ENCODE measurements at places on chromosomes 7 and 10.

GRCh38 chr7:25752967-25753791, 398.8 kb upstream of the NFE2L3 start:
- peaks cover 7% of the 10 kb centered on the region for H3K27me3 ChIP-seq
- no peaks in the 10 kb centered on the region for H3K4me1 ChIP-seq
- no peak overlapping the region for H3K4me3 ChIP-seq

DNA sequence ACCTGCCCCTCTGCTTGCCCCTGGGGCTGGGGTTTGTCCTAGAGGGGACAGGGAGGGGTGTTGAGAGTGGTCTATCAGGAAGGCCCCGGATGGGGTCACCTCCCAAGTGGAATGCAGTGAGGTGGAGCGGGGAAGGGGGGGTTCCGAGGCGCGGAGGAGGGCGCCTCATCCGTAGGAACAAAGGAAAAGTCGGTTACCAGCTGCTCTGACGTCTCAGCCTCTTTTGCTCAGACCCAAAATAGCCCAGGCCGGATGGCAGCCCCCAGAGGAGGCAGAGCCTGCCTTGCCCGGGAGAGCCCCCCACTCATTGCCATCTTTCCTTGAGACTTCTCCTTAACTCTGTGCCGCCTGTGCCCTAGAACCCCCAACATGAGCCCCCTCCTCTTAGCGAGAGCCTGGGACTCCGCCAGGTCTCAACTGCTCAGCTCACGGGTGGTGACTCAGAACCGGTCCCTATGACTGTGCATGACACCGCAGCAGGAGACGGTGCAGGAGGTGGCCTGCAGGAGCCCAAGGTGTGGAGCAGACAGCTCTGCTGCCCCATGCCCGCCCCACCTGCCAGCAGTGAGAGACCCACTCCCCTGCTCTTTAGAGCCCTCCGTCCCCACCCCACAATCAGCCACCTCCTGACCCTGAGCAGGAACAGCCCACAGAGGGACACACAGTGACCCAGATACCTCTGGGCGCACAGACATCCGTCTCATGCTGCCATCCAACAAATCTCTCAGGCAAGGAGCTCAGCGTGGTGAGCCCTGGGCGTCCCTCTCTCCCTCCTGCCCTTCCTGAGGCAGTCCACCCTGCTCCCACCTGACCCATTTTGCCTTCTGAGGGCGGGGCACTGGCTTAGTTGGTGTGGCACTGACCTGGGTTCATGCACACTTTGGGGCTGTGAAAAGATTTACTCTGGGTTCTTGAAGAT, 13.1 kb downstream of the STX1A start:
- H3K27ac ChIP-seq, result no peak overlapping the region
- no peak overlapping the region for H3K4me3 ChIP-seq
- no peaks in the 10 kb centered on the region for H3K27me3 ChIP-seq
- peaks cover 16% of the 10 kb centered on the region for H3K4me1 ChIP-seq

DNA sequence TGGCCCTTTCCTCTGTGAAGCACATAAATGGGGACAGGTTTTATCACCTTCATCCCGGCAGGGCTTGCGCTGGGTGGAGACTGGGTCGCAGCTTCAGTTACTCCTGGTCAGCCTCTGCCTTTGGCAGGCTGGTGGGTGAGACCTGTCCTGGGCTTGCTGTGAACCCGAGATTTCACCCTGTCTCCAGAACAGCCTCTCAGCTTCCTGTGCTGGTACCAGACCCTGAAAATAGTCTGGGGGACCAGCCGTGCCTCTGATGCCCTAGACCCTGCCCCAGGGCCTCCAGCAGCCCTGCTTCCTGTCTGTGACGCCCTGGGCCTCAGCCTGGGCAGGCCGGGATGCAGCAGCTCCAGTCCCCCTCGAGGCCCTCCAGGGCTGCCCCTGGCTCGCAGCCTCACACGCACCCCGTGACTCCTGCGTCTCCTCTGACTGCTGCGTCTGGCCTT, 13.2 kb upstream of the PWWP2B start:
- H3K36me3 ChIP-seq, result no peaks in the 10 kb centered on the region
- peaks cover 7% of the 10 kb centered on the region for H3K4me1 ChIP-seq
- no peak overlapping the region for H3K27ac ChIP-seq
- DNase-seq, result no peak
- no peak overlapping the region for H3K4me3 ChIP-seq

GRCh38 chr10:59387951-59388670, 25.8 kb upstream of the FAM13C start:
- no peak for DNase-seq
- no peaks in the 10 kb centered on the region for H3K27me3 ChIP-seq
- no peaks in the 10 kb centered on the region for H3K4me1 ChIP-seq
- H3K36me3 ChIP-seq, result no peaks in the 10 kb centered on the region

GRCh38 chr7:108078691-108079090, 51.5 kb downstream of the LAMB4 start:
- H3K4me1 ChIP-seq, result no peaks in the 10 kb centered on the region
- no peak overlapping the region for H3K27ac ChIP-seq
- peaks cover 2% of the 10 kb centered on the region for H3K27me3 ChIP-seq
- DNase-seq, result no peak

- H3K27ac ChIP-seq, result no peak overlapping the region
- DNase-seq, result no peak
- H3K4me1 ChIP-seq, result no peaks in the 10 kb centered on the region
- no peaks in the 10 kb centered on the region for H3K36me3 ChIP-seq
Measured at GRCh38 chr10:117860823-117861222, 185.9 kb downstream of the RAB11FIP2 start.

- H3K27ac ChIP-seq, result no peak overlapping the region
- DNase-seq, result no peak
- no peak overlapping the region for H3K4me3 ChIP-seq
Measured at GRCh38 chr7:67619175-67619574, 622.5 kb downstream of the TYW1 start.

GRCh38 chr10:45441239-45442190, 67.5 kb downstream of the ALOX5 start:
- no peaks in the 10 kb centered on the region for H3K36me3 ChIP-seq
- H3K27me3 ChIP-seq, result no peaks in the 10 kb centered on the region
- no peaks in the 10 kb centered on the region for H3K4me1 ChIP-seq
- H3K4me3 ChIP-seq, result no peak overlapping the region
- no peak overlapping the region for H3K27ac ChIP-seq
- DNase-seq, result no peak

DNA sequence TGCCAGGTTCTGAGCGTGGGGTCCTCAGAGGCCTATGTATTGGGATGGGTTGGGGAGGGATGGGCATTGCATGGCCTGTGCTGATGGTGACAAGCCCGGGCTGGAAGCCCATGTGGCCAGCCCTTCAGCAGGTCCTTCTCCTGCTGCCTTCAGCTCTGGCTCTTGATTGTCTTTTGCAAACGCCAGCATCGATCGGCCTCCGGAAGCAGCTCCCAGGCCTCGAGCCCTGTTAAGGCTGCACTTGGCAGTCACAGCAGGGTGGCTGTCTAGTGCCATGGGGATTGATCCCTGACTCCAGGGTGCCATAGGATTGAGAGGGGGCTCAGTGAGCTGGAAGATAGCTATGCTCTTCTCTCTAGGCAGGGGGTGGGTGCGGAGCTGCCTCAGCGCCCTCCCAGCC, 51.4 kb downstream of the CDH23 start:
- H3K4me1 ChIP-seq, result no peaks in the 10 kb centered on the region
- no peak for DNase-seq
- H3K27me3 ChIP-seq, result no peaks in the 10 kb centered on the region
- H3K4me3 ChIP-seq, result no peak overlapping the region
- H3K36me3 ChIP-seq, result no peaks in the 10 kb centered on the region

DNA sequence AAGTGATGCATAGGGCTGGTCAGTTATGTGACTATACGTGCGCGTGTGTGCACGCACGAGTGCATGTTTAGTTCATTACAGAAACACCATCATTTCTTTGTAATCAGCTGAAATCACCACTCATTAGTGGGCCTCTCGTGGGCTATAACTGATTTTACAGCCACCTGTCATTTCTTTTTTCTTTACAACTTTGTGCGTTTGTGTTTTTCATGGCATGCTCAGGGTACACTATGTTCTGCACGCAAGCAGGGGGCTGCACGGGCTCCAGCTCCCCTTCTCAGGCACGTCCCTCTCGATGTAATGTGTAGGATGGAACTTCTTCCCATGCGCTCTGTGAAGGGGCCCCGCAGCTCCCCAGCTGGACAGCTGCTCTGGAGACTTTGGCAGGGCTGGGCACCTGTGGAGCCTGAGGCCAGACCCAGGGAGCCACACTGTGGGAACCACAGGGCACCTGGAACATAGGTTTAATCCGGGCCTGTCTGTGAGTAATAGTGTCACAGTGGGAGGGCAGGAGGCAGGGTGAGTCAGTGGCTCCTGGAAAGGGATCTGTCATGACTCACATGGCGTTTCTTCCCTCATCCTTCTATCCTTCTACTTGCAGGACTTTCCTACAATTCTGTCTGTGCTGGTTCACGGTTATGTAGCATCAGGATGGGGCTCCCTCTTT, 4.9 kb downstream of the GCK start:
- H3K36me3 ChIP-seq, result no peaks in the 10 kb centered on the region
- DNase-seq, result no peak
- H3K27ac ChIP-seq, result no peak overlapping the region
- no peaks in the 10 kb centered on the region for H3K27me3 ChIP-seq
- no peaks in the 10 kb centered on the region for H3K4me1 ChIP-seq

DNA sequence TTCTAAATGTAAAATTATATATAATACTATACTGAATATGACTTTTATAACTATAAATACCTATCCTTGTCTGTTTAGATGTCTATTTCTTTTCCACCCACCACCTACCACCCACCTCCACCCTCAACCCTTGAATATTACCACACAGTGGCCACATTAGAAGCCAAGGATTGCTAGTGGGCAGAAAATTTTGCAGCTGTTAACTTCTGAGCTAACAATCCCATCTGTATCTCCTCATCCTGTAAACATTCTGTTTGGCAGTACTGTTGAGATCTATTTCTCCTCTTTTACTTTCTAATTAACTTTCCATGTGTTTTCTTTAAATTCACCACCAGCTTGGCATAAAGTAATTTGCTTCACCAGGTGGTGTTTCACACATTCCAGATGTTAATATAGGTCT, 281.1 kb upstream of the BMPER start:
- no peak overlapping the region for H3K4me3 ChIP-seq
- H3K27ac ChIP-seq, result no peak overlapping the region
- H3K27me3 ChIP-seq, result no peaks in the 10 kb centered on the region
- H3K36me3 ChIP-seq, result peaks cover 6% of the 10 kb centered on the region

GRCh38 chr7:139758388-139758787, 19.4 kb downstream of the HIPK2 start:
- H3K36me3 ChIP-seq, result peaks cover 4% of the 10 kb centered on the region
- no peaks in the 10 kb centered on the region for H3K27me3 ChIP-seq
- no peak for DNase-seq
- H3K4me3 ChIP-seq, result no peak overlapping the region

GRCh38 chr10:16423599-16423998, 13.2 kb upstream of the PTER start:
- H3K4me1 ChIP-seq, result peaks cover 5% of the 10 kb centered on the region
- no peaks in the 10 kb centered on the region for H3K36me3 ChIP-seq
- peaks cover 9% of the 10 kb centered on the region for H3K27me3 ChIP-seq
- no peak for DNase-seq
- no peak overlapping the region for H3K4me3 ChIP-seq

GRCh38 chr7:36280840-36281812, 108.5 kb upstream of the ANLN start:
- peaks cover 14% of the 10 kb centered on the region for H3K4me1 ChIP-seq
- no peak for DNase-seq

DNA sequence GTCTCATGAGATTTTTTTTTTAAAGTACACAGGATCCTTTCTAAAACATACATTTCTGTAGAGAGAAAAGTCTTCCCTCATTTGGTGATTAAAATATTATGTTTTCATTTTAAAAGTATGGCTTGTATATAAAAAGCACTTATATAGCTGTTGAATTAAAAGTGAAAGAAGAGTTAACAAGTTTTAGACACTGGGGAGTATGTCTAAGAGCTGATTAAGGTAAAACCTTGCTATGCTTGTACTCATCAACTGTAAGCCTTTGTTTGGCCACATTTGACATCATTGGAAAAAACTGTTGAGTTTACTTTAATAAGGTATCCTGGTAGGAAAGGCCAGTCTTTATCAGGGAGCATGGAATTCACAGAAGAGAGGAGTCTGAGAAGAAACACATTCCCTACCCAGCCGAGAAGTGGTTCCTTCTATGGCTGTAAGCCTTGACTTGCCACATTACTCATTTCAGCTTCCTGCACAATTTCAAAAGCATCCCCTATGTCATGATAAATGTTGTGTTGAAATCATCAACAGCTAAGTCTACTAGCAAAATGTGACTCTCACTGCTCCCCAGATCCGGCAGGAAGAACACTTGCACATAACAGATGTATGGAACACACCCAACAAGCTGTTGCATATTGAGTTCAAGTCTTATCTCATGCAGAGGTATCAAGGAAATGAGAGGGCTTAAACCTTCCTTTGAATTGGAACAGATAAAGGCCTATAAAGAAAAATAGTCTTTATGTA, 171.8 kb upstream of the CDK1 start:
- H3K27me3 ChIP-seq, result no peaks in the 10 kb centered on the region
- no peak overlapping the region for H3K4me3 ChIP-seq
- no peaks in the 10 kb centered on the region for H3K36me3 ChIP-seq
- H3K4me1 ChIP-seq, result peaks cover 12% of the 10 kb centered on the region
- no peak overlapping the region for H3K27ac ChIP-seq
- DNase-seq, result no peak

GRCh38 chr7:116547347-116547746, 22.5 kb downstream of the CAV1 start:
- H3K36me3 ChIP-seq, result no peaks in the 10 kb centered on the region
- no peak for DNase-seq
- peaks cover 3% of the 10 kb centered on the region for H3K4me1 ChIP-seq
- H3K4me3 ChIP-seq, result no peak overlapping the region
- peaks cover 6% of the 10 kb centered on the region for H3K27me3 ChIP-seq

DNA sequence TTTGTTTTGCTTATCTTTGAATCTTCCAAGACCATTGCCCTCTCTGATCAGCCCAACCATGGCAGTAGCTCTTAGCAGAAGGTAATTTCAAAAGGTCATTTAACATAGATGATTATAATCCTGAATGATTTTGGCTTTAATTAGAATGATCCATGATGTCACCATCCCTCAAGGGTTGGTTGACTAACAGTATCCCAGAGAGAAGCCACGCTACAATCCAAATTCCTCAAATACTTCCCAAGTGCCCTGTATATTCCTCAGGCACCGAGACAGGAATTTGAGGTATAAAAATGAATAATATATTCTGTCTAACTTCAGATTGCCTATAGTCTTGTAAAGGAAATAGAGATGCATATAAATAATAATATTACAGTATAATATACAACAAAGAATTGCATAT, 42.1 kb upstream of the TMEM196 start:
- H3K4me1 ChIP-seq, result no peaks in the 10 kb centered on the region
- no peak overlapping the region for H3K4me3 ChIP-seq

- H3K27me3 ChIP-seq, result no peaks in the 10 kb centered on the region
- peak; percentile 74 for DNase-seq
- H3K27ac ChIP-seq, result no peak overlapping the region
- no peak overlapping the region for H3K4me3 ChIP-seq
- peaks cover 16% of the 10 kb centered on the region for H3K4me1 ChIP-seq
Measured at GRCh38 chr7:39741942-39742623, 118.7 kb downstream of the RALA start.

GRCh38 chr10:86372784-86373239, 6.2 kb upstream of the GRID1 start:
- H3K36me3 ChIP-seq, result no peaks in the 10 kb centered on the region
- H3K27ac ChIP-seq, result no peak overlapping the region
- no peaks in the 10 kb centered on the region for H3K4me1 ChIP-seq
- peaks cover 33% of the 10 kb centered on the region for H3K27me3 ChIP-seq
- DNase-seq, result no peak
